ENCODE measurements at places on chromosomes 13 and 19. TPM values are rescaled to one million over a fixed set of nuclear protein-coding genes. Genes with fewer than 3 reads are reported as not detected.

GRCh38 chr13:110546926-110547325 lies 14.6 kb downstream of the RAB20 start:
- DNase-seq: no peak

DNA sequence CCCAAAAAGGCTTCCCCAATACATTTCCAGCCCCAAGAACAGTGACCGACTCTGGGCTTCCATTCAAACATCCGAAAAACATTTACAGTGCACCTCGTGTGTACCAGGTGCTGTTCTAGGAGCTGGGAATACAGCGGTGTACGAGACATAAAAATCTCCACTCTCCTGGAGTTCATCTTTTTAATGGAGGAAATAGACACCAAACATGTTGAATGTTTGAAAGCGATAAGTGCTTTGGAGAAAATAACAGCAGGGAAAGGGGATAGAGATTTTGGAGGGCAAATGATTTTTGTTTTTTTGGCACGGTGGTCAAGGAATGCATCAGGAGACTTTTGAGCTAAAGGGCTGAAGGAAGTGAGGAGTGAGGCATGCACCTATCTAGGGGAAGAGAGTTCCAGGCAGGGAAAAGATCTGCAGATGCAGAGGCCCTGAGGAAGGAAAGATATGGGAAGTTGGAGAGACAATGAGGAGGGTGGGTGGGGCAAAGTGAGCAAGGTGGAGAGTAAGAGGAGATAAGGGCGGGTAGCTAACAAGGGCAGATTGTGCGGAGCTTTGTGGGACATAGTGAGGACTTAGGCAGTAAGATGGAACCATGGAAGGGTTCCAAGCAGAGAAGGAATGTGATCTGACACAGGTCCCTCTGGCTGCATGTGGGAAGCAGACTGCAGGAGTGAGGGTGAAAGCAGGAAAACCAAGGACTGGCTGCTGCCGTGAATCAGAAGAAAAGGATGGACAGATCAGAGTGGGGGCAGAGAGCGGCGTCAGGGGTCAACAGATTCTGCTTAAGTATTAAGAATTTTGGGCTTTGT lies 703 bp upstream of the FBL start:
- DNase-seq: no peak

MYADM gene
- total RNA-seq: 15.0 TPM

DNA sequence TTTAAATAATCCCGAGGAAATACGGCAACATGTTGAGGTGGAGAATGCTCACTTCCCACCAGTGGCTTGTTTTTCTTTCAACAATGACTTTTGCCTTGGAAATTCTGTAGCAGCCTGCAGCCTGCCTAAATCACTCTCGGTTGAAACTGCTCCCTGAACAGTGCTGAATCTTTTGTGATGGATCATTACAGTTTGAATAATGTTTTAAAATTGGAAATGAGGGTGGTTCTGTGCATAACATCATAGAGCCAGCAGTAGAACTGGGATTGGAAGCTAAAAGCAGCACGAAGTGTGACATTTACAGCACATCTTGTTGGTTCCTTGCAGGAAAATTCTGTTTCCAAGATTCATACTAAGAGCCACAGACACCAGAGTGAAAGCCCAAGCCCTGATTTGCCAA lies 74.1 kb upstream of the GPR12 start:
- DNase-seq: no peak

GRCh38 chr13:97466722-97467121 lies 32.8 kb downstream of the RAP2A start:
- DNase-seq: no peak

TBXA2R gene
- total RNA-seq: 0.23 TPM

- no peak for DNase-seq
Observed at GRCh38 chr19:3479834-3480215, 500 bp downstream of the SMIM24 start.

DNA sequence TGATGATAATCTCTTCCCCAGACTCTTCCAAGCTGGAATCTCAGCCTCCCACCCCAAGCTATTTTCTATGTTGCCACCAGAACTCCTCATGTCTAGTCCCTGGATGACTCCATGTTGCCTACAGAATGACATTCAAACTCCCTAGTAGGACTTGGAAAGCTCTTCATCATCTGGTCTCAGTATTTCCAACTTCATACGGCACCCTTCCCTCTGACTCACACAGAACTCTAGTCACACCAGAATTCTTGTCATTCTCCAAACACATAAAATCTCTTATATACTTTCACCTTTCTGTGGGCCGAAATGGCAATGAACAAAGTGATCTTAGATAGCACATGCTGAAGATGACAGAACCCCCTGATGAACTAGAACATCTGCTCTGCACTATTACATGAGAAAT lies 86.2 kb downstream of the CAB39L start:
- DNase-seq: no peak

DDX49 gene
- total RNA-seq: 54.9 TPM

- no peak for DNase-seq
Observed at GRCh38 chr19:47377801-47378200, 28.7 kb downstream of the DHX34 start.

DNA sequence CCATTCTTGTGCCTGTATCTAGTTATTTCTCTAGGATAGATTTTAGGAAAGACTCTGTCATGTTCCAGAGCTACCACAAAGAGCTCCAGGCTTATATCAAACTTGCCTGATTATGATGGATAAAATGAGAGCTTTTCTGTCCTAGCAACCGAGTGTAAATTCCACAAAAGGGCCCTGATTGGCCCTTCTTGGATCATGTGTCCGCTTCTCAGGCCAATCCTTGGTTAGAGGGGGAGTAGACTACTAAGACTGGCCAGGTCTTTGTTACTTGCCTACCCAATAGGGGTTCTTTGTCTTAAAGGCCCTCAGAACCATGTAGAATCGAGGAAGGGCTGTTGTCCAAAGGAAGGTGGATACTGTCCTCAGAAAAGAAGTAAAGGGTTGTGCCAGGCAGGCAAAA lies 2.4 kb downstream of the DHX34 start:
- no peak for DNase-seq
